ENCODE measurements at places on chromosomes 6 and 20. TPM values are rescaled to one million over a fixed set of nuclear protein-coding genes. Genes with fewer than 3 reads are reported as not detected.
A peak's percentile ranks its signal among the peaks of the same experiment; 100 is the strongest.

Gene GMPR
- 41.9 TPM for total RNA-seq

Gene RBL1
- total RNA-seq: 5.6 TPM

Gene NKX2-4
- total RNA-seq: not detected

Gene SLC17A4
- total RNA-seq: not detected

Gene BMP5
- total RNA-seq: 3.5 TPM

Gene TFAP2B
- total RNA-seq: not detected

DNA sequence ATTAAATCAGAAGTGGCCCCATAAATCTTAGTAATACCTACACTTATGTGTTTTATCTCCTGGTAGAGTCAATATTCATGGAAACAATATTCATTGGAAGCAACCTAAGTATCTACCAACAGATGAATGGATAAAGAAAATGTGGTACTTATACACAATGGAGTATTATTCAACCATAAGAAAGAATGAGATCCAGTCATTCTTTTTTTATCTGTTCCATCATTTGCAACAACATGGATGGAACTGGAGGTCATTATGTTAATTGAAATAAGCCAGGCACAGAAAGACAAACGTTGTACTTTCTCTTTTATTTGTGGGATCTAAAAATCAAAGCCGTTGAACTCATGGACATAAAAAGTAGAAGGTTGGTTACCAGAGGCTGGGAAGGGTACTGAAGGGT lies 268.5 kb downstream of the ZFAND3 start:
- no peak for DNase-seq

GRCh38 chr6:41451515-41452163 lies 94.5 kb upstream of the FOXP4 start:
- DNase-seq: no peak

GRCh38 chr6:125868252-125868651 lies 77.5 kb downstream of the NCOA7 start:
- DNase-seq: no peak

GRCh38 chr20:1225783-1226654 lies at the start of gene RAD21L1:
TSS of gene RAD21L1 (plus strand) at chr20:1226044. CDS start at chr20:1228454, 2,410 bp downstream.
- DNase-seq: peak; percentile 94

GRCh38 chr6:40398810-40399477 lies 188.2 kb downstream of the LRFN2 start:
- no peak for DNase-seq

Measured in esophagus muscularis mucosa (tissue), 4 donors.